ENCODE measurements at places on chromosomes 6 and 20.

GRCh38 chr20:33853507-33853813 lies 42.3 kb downstream of the CHMP4B start:
- peak; percentile 17 for DNase-seq

- DNase-seq = peak; percentile 64
These were observed 72.2 kb upstream of the NAA20 start for GRCh38 chr20:19944772-19945459.

GRCh38 chr6:351867-352289 lies 39.7 kb upstream of the IRF4 start:
- DNase-seq = no peak

- no peak for DNase-seq
These were observed 72.0 kb downstream of the PREP start for GRCh38 chr6:105330913-105331312.

DNA sequence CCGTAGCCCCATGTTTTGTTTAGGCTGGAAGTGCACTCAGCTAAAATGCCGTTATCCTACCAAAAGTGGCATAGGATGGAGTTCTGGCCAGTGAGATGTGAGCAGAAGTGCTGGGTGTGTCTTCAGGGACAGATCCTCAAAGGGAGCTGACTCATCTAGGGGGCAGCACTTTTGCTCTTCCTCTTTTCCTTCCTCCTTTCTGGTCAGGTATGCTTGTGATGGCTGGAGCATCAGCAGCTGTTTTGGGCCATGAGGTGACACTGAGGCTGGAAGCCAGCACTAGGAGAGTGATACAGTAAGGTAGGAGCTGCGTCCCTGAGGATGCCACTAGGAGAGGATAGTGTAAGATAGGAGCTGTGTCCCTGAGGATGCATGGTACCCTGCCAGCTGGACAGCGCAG lies 4.6 kb upstream of the OSBPL2 start:
- no peak for DNase-seq

DNA sequence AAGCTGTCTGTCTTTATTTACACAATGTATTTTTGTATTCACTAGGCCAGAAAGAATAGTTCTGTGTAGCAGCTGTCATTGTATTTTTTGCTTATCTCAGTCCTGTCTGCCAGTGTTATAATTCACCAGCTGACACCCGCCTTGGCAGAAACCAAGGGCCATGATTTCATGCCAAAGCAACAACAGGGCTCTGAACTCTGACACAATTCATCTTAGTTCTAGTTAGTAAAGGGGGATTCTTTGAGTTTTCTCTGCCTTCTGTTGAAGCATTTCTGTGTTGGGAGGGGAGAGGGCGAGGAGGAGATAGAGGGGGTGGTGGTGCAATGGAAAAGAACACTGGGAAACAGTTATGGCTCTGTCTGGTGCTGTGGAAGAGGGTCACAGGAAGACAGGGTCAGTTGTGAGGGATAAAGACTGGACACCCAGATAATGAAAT lies 684.6 kb upstream of the MARCKS start:
- no peak for DNase-seq

DNA sequence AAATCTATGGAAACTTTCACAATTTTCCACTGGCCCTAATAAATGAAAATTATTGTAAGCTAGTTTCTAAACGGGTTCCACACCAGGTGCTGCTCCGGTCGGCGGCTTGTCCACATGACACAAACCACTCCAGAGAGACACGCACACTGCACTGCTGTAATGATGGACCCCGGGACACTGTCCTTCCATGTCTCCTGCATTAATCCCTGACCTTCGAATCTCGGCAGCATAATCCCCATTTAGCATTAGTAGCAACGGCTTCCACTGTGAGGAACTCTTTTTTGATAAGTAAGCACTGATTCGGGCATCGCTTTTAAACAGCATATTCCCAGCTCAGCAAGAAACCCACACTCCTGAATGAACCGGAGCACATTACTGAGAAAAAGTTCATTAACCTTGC lies 43.5 kb downstream of the INSM1 start:
- no peak for DNase-seq

DNA sequence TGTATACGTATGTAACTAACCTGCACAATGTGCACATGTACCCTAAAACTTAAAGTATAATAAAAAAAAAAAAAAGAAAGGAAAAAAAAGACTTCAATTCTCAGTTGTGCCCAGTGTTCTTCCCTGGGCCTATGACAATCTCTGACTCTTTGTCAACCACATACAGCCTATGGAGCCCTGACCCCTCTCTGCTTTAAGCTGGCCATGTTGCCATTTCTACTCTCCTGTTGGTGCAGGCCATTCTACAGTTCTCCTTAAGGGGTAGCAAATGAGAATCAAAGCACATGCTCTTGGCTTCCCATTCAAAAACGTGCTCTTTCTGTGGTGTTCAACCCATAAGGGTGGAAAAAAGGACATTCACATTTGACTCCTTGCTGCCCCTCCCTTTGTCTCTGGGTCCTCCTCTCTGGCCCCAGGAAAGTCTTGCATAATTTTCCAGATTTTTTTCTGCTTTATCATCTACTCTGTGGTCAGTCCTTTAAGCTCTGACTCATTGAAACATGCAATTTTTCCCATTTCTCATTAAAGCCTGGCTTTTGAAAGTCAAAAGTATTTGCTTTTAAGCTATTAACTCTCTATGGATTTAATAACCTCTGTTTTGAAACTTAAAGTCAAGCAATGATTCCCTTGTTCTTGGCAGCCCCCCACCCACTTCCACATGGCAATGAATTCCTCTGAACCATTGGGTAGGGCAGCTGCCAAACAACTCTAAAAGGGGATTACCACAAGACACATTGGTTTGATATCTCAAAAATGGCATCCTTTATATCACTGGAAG lies 208.6 kb upstream of the MCHR2 start:
- no peak for DNase-seq

DNA sequence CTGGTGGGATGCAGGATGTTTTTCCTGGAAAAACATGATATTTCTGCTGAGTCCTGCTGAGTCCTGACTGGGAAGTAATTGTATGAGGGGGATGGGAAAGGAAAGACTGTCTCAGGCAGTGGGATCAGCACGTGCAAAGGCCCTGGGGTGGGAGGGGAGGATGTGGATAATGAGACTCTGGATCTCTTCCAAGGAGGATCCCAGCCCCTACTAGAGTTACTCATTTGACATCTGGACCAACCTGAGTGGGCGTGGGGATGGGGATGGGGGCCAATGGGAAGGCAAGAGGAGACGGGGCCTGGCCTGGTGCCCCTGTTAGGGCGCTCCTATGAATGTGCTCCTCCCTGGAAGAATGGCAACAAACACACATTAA lies 73.0 kb downstream of the CD40 start:
- no peak for DNase-seq

- DNase-seq = peak; percentile 40
These were observed 930 bp downstream of the THBD start for GRCh38 chr20:23048283-23049200.

- DNase-seq = no peak
These were observed 25.8 kb upstream of the TMEM217 start for GRCh38 chr6:37283671-37284151.

GRCh38 chr6:41739041-41739440 lies 3.6 kb upstream of the TFEB start:
- DNase-seq = no peak

- DNase-seq = peak; percentile 16
These were observed 304.9 kb downstream of the CDH26 start for GRCh38 chr20:60262967-60263603.

Measured in T-helper 2 cell treated with Interferon-gamma antibody and Interleukin-4, amounts not matched to agents 5 μg/mL and 100 μg/mL, for 36 hours (primary cell).